ENCODE measurements at places on chromosomes 4 and X.

- no peak for DNase-seq
These were observed 189.1 kb upstream of the C1QTNF7 start for GRCh38 chr4:15238720-15239119.

GRCh38 chrX:135114392-135114791 is 5.9 kb downstream of the ETDB start:
- no peak for DNase-seq

- no peak for DNase-seq
These were observed 146.1 kb downstream of the CBR4 start for GRCh38 chr4:168863719-168864647.

GRCh38 chr4:166162327-166162726 is 289.3 kb downstream of the TLL1 start:
- DNase-seq, result no peak

DNA sequence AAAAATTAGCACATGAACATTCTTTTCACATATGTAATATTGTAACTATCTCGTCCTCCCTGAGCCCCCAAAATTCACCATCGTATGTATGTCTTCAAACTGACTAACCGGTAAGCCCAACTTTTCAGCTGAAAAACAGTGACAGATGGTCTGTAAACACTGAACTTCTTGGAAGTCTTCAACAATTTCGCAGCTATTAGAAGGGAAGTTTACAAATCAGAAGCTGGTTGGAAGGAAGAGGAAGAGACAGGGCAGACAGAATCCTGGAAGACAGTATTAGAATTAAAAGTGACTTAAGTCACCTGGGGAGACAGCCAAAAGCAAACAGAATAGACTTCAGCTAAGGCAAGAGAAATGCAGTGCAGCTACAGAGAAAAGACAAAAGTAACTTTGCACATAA is 858.4 kb downstream of the ADGRL3 start:
- DNase-seq, result no peak

DNA sequence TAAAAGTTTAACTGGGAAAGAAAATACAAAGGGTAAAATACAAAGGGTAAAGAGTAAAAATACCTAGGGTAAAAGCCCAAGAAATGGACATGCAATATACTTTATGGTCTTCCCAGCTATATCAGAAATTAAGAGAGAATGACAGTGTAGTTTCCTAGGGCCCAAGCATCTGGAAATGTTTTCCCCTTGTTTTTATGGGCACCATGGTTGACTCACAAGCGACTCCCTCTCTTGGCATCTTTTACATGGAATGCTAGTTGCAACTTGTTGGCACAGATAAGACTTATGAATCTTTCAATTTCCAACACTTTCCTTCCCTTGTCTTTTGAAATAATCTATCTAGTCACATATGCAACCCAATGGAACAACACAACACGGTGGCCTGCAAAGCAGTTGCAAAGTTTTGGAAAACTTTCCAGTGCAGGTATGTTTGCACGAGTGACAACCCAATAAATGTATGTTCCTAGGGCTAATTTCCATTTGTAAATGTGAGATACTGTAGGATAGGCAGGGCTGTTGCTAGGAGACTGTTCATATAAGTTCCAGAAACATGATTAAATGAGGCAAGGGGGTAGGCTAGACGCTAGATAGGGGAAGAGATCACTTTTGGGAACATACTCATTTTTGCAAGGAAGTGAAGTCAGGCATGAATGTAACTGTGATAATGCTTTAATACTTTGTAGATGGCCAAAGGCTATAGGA is 36.4 kb upstream of the CWH43 start:
- no peak for DNase-seq

- DNase-seq, result no peak
These were observed 111.5 kb downstream of the AFAP1 start for GRCh38 chr4:7828011-7828720.

- no peak for DNase-seq
These were observed 7.5 kb downstream of the SEPTIN6 start for GRCh38 chrX:119685225-119686066.

DNA sequence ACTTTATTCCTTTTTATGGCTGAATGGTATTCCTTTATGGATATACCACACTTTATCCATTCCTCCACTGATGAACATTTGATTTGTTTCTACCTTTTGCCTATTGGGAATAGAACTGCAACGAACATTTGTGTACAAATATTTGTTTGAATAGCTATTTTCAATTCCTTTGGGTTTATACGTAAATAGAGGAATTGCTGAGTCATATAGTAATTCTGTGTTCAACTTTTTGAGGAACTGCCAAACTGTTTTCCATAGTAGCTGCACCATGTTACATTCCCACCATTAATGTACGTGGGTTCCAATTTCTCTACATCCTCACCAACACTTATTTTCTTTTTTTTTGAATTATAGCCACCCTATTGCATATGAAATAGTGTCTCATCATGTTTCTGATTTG is 156.5 kb upstream of the ATP6AP2 start:
- DNase-seq, result no peak

- no peak for DNase-seq
These were observed 70.2 kb downstream of the GC start for GRCh38 chr4:71713611-71714203.

- no peak for DNase-seq
These were observed 304.2 kb downstream of the TENM3 start for GRCh38 chr4:182547435-182547834.

- DNase-seq, result peak; percentile 36
These were observed 1.8 kb downstream of the CPEB2 start for GRCh38 chr4:15003891-15004738.

GRCh38 chrX:45774961-45775360 is 574.3 kb upstream of the DIPK2B start:
- no peak for DNase-seq

DNA sequence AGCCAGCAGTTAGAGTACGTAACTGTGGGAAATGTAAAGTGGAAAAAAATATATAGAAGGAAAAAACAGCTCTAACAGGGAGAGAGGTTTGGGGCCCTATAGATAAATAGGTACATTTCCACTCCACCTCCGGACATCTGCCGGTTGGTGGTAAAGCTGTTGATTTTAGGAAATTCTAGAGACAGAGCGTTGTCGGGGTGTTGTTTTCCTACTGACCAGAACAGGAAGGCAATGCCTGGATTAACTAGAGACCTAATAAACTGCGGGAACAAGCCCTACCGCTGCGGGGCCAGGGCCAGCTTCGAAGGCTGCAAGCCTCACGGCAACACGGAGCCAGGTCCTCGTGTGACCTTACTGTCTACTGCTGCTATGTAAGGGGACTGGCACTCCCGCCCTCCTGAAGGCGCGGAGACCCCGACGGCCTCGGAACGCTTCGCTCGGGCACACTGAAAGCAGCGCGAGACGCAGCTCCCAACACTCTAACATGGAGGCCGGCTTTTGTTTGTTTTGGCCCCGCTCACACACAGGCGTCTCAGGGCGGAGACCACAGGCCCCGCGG is 702 bp upstream of the CDKN2AIP start:
- no peak for DNase-seq

- DNase-seq, result no peak
These were observed 971.1 kb upstream of the HS3ST1 start for GRCh38 chr4:12399781-12400180.

- no peak for DNase-seq
These were observed 19.1 kb downstream of the NOP14 start for GRCh38 chr4:2944091-2944482.

- no peak for DNase-seq
These were observed 52.9 kb downstream of the SUPT20HL2 start for GRCh38 chrX:24260842-24261550.

DNA sequence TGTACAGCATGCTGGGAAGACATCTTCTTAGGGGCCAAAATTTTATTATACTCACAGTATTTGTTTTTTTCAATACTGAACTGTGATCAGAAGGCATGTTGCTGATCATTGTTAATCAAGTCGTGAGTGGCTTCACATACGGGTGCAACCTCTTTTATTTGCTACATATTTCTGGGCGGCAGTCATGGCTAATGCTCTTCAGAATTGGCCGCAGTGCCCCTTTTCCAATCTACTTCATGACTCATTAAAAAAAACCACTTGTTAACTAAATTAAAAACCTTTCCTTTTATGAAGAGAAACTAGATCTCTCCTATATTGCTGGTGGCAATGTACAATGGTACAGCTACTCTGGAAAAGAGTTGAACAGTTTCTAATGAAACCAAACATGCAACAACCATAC is 101.5 kb upstream of the C1GALT1C1 start:
- no peak for DNase-seq

- no peak for DNase-seq
These were observed 21.4 kb downstream of the REELD1 start for GRCh38 chr4:146235654-146236177.

DNA sequence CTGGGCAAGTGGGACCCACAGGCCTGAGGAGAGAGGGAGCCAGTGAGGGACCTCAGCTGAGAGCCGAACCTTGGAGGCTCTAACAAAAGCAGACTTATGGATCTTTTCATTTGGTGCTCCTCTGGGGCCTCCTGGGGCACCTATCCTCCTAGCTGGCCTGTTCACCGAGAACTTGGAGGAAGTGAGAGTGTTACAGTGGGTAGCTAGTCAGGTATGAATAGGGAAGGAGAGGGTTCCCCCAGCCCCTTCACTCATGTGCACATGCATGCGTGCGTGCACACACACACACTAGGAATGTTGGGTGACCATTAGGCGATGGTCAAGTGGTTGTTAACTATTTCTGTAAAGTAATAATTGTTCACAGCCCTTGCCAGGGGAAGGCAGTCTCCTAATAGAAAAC is 18.6 kb upstream of the TMEM185A start:
- DNase-seq, result no peak

DNA sequence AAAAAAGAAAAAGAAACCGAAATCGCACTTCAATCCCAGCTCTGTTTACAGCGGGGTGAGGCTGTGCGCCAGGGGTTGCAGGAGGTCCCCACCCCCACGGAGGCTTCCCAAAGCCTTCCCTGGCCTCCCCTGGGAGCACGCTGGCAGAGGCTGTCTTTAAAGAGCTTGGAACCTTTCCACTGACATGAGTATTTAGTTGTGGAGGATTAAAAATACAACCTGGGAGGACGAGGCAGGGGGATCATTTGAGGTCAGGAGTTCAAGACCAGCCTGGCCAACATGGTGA is 69.1 kb downstream of the PPP2R2C start:
- no peak for DNase-seq

Measured in stimulated activated CD8-positive, alpha-beta memory T cell treated with anti-CD3 and anti-CD28 coated beads, Interleukin-2, amount 100 ng/mL, for 48 hours (primary cell).